ENCODE measurements at places on chromosomes 5 and 9.

DNA sequence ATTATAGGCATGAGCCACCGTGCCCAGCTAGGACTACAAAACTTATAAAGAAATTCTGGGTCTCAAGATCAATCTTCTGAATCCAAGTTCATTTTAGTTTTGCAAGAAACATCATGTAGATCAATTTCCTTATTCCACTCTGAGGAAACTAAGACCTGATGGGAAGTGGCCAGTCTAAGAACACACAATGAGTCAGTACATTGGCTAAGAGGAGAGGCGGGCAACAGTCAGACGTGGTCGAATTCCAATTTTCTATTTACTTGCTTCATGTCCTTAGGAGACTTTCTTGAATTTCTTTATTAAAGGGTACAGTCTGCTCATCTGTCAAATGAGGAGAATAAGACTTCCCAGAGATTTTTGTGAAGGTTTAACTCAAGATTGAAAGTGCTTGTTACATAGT is 432.1 kb upstream of the BRINP1 start:
- DNase-seq = no peak

- no peak for DNase-seq
Measured at GRCh38 chr5:134938030-134938429, 29.7 kb upstream of the CATSPER3 start.

- DNase-seq = no peak
Measured at GRCh38 chr5:123441408-123441807, 18.2 kb upstream of the CEP120 start.

- no peak for DNase-seq
Measured at GRCh38 chr5:150341331-150341730, 16.2 kb upstream of the TCOF1 start.

- no peak for DNase-seq
Measured at GRCh38 chr5:13739479-13739878, 205.0 kb downstream of the DNAH5 start.

DNA sequence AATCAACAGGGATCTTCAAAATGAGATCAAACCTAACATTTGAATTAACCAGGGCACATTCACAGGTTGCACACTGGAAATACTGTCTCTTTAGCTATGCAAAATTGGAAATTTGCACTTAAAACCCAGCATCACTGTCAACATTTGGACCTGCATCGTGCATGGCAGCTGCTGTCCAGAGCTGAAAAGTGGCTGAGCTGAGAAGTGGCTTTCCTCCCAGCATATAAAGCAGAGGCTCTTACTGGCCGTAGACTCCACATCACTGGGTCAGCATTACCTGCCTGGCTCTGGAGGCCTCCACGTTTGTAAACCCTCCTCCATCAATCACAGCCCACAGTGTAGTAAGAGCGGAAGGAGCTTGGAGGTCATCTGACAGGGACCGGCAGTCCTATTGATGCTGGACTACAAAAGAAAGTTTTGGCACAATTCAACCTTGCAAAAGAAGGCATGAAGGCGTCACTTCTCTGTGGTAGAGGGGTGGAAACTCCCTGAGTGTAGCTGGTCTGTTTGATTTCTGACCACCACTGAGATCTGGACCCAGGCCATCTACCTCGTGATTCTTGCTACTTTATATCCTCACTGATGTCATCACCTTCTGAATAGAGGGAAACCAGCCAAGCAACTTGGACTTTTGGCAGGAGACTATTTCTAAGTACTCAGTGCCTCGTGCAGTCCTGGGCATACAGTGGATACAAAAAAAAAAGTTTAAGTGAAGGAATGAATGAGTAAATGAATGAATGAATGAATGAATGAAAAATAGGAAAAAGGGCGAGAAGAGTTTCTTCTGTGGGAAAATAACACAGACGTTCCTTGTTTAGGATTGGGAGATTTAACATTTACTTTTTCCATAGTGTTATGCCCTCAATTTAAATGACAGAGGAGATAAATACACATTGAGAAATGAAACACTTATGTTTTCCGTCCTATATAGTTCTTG is 14.8 kb downstream of the RASEF start:
- DNase-seq = no peak

- DNase-seq = no peak
Measured at GRCh38 chr9:115403753-115404152, 285.8 kb upstream of the TNC start.

GRCh38 chr9:92970467-92970923 is 23.2 kb downstream of the FGD3 start:
- DNase-seq = no peak

GRCh38 chr9:114112325-114112724 is 13.2 kb upstream of the KIF12 start:
- no peak for DNase-seq

DNA sequence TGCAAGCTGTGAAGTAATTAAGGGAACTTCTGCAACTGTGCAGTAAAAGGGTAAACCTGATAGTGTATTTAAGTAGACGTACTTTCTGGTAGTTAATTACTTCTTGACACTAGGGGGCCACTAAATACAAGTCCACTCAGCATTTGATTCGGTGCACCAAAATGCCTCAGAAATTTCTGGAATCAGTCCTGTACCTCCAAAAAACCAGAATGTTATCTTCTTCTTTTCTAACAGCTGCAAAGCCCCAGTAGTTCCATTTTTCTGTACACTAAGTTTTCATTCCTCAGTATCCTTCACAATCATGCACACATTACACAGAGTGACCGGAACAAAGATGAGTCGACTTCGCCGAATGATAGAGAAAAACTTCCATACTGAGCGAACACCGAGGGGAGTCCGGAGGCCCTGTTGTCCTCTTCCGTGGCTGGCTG is 484 bp downstream of the GFM2 start:
- DNase-seq = no peak

DNA sequence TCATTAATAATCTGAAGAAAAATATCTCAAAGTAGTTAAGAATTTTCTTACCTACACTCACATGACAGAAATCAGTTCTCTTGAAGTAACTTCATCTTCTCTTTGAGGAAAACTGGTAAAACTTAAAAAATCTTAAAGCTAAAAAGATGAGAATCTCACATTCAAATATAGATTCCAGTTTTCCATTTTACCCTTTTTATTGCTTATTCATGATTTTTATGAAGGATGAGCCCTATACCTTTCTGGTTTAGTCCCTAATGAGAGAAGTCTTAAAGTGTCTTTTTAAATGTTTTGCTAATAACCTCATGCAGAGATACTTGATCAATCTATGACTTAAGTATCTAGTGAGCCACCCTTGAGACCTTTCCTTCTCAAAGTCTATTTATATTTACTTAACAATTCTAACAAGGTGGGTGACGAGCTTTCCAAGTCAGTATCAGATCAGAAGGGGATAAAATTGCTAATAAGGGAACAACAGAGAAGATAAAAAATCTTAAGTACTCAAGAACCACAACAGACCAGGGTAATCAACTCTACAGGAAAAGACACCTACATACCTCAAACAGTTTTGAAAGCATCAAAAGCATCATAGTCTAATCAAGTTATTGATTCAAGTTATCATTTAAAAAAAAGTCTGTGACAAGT is 2.6 kb downstream of the IARS1 start:
- DNase-seq = no peak

GRCh38 chr5:17436350-17436749 is 61.7 kb upstream of the TAF11L2 start:
- DNase-seq = no peak

DNA sequence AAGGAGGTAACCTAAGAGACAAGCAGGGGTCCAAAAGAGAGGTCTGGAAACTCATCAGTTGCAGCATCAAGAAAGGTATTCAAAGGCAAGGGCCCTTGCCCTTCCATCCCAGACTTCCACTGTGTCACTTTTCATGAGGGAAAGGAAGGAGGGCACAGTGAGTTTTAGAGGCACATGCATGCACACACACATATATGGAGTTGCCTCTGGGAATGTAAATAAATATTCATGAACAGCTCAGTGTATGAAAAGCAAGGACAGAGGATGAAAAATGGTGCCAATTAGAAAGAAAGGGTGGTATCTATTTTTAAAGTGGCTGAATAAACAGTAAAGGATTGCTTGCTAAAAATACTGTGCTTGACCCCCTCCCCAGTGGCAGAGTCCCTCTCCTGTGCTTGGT is 105.3 kb upstream of the LRRTM2 start:
- no peak for DNase-seq

GRCh38 chr9:97602430-97602829 is 30.7 kb downstream of the TSTD2 start:
- no peak for DNase-seq

GRCh38 chr5:133944263-133945185 is 23.9 kb downstream of the C5orf15 start:
- no peak for DNase-seq

DNA sequence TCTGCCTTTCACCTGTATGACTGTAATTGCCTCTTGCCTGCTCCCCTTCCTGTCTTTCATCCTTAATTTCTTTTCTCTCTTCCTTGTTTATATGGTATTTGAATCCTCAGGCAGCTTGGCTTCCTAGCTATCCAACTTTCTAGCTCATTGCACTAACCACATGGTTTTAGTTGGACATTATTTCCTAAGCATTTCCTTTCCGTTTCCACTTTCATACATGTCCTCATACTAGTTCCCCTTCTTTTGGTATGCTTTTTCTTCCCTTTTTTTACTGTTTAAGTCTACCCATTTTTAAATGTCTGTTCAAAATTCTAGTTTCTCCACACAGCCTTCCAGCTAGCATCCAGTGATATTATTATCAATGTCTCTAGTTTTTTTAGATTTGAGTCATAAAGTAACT is 6.6 kb downstream of the CWC27 start:
- DNase-seq = no peak

DNA sequence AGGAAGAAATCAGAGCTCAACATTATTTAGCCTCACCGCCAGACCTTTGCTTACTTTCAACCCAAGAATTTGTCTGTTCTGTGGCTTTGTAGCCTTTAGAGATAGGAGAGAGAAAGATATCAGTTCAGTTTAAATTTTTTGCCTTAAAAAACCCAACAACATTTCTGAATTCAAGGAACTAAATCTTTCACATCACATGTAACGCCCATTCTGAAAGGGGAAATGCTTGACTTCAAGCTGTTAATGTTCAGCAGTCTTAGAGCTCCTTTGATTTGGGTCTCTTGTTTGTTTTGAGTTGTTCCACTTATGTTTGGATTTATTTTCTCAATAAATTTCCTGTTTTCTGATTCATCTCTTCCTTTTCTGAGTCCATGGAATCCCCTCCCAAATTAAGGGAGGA is 294.5 kb downstream of the ARHGAP26 start:
- DNase-seq = no peak

DNA sequence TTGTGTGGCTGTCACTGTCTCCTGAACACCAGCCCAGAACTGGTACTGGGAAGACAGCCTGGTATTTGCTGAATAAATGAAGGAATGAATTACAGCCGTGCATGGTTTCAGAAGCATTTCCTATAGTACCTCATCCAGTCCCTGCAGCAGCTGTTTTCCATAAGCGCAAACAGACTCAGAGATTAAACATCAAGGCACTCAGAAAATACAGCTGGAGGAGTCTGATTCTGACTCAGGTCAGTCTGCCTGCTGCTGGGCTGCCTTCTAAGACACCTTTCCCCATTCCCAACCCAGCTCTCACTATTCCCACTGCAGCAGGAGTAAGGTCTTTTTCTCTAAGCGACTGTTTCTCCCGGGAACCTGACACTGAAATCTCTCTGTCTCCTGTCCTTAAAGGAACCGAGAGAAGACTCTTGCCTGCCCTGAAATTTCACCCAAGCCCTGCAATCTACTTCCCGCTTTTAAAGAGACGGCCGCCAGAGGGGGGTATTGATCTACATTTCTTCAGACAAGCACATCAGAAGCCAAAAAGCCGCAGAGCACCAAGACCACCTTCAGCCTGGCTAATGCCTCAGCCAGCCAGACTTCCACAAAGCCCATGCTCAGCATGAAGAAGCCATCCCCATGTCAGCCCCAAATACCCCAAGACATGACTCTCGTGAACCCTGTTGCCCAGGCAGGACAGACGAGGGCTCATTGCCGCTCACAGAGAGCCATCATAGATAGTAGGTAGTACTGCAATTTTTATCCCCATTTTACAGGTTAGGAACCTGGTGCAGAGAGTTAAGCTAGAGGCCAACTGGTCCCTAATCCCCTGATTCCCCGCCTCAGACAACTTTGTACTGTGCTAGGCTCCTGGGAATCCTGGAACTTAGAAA is 5.4 kb upstream of the FOXI1 start:
- DNase-seq = peak; percentile 46

DNA sequence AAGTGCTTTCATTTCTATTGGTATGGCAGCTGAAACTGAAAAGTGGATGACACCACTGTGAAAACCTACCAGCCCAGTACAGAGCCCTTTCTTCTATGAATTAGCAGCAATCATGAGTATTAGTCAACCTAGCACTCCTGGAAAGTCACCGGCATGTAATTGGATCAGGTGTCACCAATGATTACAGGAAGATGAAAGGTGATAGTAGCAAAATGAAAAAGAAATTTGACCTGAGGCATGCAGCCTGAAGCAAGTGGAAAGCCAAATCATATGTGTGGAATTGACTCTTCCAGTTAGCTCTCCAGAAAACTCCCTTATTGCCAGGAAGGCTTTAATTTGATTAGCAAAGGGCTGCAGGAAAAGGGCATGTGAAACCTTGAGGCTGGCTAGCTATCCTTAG is 81.2 kb upstream of the NAA35 start:
- DNase-seq = no peak

DNA sequence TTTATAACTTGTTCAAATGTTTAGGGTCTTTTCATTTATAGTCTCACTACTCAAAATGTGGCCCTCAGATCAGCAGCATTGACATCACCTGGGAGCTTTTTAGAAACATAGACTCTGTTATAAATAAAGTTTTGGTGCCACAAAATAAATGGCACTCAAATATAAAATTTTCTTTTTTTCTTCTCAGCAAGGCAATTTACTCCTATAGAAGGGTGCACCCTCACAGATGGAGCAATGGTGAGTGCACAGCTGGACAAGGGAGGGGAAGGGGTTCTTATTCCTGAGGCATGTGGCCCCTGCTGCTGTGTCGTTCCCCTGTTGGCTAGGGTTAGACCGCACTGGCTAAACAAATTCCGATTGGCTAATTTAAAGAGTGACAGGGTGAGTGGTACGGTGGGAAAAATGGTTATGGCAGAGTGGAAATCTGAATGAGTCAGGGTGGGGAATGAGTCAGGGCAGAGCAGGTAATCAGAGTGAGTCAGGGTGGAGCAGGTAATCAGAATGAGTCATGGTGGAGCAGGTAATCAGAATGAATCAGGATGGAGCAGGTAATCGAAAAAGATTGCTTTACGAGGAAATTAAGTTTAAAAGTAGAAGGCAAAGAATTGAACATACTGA is 31.8 kb upstream of the C7 start:
- no peak for DNase-seq

- DNase-seq = no peak
Measured at GRCh38 chr5:89613222-89613956, 730.4 kb upstream of the MEF2C start.

- no peak for DNase-seq
Measured at GRCh38 chr9:27194401-27195091, 85.5 kb downstream of the TEK start.

DNA sequence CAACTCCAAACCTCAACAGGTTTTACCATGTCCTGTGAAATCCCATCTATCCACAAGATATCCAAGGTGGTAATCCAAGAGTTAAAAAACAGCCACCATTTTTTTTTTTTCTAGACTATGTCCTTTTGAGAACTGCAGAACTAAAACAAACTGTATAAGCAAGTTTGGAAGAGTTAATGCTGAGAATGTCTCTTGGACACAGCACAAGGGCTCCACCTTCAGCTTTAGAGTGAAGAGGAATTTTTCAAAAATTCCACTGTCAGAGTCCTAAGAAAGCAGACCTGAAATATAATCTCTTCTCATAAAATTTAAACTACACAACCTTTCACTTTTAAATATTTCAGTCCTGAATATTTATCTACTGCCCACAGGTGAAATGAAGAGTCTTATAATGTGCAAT is 167.8 kb upstream of the CCNG1 start:
- DNase-seq = no peak

- no peak for DNase-seq
Measured at GRCh38 chr9:105842023-105842644, 147.8 kb downstream of the TMEM38B start.
